ENCODE measurements at places on chromosomes 13 and 19.

DNA sequence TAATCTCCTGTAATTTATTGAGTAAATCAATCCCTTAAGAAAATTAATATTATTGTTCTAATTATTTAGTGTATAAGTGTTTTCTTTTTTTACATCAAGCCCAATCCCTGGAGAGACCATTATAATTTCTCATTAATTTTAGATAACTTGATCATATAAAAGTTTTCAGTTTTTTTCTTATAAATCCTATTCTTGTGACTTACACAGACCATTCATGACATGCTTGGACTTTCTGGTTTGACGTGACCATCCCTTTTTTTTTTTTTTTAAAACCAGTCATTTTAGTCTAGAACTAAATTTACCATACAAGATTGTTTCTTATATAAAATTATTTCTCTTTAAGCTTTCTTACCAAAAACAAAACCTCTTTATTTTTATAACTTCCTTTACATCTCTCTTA, 5.4 kb upstream of the MTRF1 start:
- H3K4me1 ChIP-seq, result peaks cover 7% of the 10 kb centered on the region
- H3K27ac ChIP-seq, result no peak overlapping the region
- DNase-seq, result no peak
- H3K36me3 ChIP-seq, result peaks cover 3% of the 10 kb centered on the region
- H3K27me3 ChIP-seq, result no peaks in the 10 kb centered on the region
- H3K4me3 ChIP-seq, result no peak overlapping the region

GRCh38 chr13:112525356-112525945, 62.5 kb downstream of the TUBGCP3 start:
- H3K27me3 ChIP-seq, result no peaks in the 10 kb centered on the region
- H3K4me3 ChIP-seq, result no peak overlapping the region
- no peaks in the 10 kb centered on the region for H3K36me3 ChIP-seq
- no peaks in the 10 kb centered on the region for H3K4me1 ChIP-seq
- H3K27ac ChIP-seq, result no peak overlapping the region

- no peak overlapping the region for H3K4me3 ChIP-seq
- DNase-seq, result peak; percentile 23
- peaks cover 6% of the 10 kb centered on the region for H3K4me1 ChIP-seq
- no peak overlapping the region for H3K27ac ChIP-seq
Measured at GRCh38 chr19:42433503-42434260, 6.5 kb upstream of the LIPE start.

GRCh38 chr13:73168953-73169401, 110.2 kb downstream of the KLF5 start:
- H3K27me3 ChIP-seq, result no peaks in the 10 kb centered on the region
- no peaks in the 10 kb centered on the region for H3K36me3 ChIP-seq
- H3K4me1 ChIP-seq, result peaks cover 1% of the 10 kb centered on the region
- no peak overlapping the region for H3K4me3 ChIP-seq

GRCh38 chr13:57634839-57635165, 3.3 kb downstream of the PCDH17 start:
- no peak for DNase-seq
- H3K4me3 ChIP-seq, result no peak overlapping the region
- no peak overlapping the region for H3K27ac ChIP-seq
- peaks cover 22% of the 10 kb centered on the region for H3K4me1 ChIP-seq
- H3K36me3 ChIP-seq, result peaks cover 3% of the 10 kb centered on the region

DNA sequence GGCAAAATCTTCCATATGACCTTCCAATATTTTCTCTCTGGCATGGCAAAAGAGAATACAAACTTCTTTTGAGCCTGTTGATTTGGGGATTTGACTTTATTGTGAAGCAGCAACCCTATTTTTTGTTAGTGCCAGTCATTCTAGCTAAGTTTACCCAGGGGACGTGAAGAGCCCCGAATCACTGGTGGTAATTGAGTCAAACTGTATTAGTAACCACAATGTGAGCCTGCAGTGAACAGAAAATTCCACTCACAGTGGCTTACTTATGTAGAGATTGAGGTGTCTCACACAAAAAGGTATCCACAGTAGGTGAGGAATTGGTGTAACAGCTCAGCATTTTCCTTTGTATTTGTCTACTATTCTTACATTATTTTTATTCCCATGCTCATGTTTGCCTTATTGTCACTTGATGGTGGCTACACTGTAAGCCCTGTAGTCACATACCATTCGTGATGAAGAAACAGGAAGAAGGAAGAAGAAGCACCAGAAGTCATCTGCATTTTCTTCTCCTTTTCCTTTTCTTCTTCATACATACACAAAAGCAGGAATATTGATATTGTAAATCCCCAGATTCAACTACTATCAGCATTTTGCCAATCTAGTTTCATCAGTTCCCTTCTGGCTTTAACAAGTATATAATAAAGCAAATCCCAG, 33.3 kb upstream of the MYCBP2 start:
- H3K4me1 ChIP-seq, result peaks cover 18% of the 10 kb centered on the region
- H3K27me3 ChIP-seq, result no peaks in the 10 kb centered on the region
- peaks cover 5% of the 10 kb centered on the region for H3K36me3 ChIP-seq
- DNase-seq, result peak; percentile 27
- H3K27ac ChIP-seq, result peak overlapping the region; percentile 84

DNA sequence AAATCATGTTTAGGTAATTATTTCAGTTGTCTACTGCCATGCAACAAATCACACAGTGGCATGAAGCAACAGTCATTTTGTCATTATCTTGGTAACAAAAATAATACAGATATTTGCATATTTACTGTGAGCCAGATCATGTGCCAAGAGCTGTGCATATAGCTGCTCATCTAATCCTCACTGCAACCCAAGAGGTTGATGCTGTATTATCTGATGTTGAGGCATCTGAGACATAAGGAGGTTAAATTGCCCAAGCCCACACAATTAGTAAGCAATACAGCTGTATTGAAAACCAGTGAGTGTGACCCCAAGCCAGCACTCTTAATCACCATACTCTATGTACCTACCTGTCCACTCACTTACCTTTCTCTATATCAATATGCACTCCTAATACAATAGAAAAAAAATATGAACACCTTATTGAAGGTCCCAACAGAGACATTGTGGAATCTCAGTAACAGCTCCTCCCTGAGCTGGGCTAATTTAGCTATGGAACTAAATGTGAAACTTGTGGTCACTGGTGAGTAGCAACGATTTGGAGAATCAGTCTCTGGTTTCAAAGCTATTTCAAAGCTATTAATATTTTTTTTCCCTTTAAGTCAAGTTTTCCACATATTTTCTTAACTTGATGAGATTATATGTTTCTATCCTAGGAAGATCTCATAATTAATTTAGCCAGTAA, 185.2 kb downstream of the KLF12 start:
- no peaks in the 10 kb centered on the region for H3K27me3 ChIP-seq
- H3K36me3 ChIP-seq, result peaks cover 2% of the 10 kb centered on the region
- H3K27ac ChIP-seq, result no peak overlapping the region
- DNase-seq, result no peak

- H3K27ac ChIP-seq, result no peak overlapping the region
- peaks cover 58% of the 10 kb centered on the region for H3K27me3 ChIP-seq
- no peak for DNase-seq
- no peaks in the 10 kb centered on the region for H3K36me3 ChIP-seq
Measured at GRCh38 chr13:26762745-26763345, 2.3 kb upstream of the GPR12 start.

DNA sequence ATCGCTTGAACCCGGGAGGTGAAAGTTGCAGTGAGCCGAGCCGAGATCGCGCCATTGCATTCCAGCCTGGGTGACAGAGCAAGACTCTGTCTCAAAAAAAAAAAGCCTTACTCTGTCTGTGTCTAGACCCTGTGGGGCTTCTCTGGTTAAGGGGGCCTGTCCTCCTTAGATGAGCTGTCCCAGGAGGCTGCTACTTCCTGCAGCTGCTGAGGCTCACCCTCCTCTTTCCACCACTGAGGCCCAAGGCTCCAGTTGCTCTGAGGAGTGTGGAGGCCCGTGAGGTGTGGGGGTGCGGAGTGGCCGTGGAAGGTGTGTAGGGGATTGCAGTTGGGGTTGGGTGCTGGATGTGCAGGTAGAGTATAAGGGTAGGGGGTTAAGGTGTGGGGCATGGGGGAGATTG, 22.1 kb upstream of the RASA3 start:
- H3K27ac ChIP-seq, result peak overlapping the region; percentile 3

DNA sequence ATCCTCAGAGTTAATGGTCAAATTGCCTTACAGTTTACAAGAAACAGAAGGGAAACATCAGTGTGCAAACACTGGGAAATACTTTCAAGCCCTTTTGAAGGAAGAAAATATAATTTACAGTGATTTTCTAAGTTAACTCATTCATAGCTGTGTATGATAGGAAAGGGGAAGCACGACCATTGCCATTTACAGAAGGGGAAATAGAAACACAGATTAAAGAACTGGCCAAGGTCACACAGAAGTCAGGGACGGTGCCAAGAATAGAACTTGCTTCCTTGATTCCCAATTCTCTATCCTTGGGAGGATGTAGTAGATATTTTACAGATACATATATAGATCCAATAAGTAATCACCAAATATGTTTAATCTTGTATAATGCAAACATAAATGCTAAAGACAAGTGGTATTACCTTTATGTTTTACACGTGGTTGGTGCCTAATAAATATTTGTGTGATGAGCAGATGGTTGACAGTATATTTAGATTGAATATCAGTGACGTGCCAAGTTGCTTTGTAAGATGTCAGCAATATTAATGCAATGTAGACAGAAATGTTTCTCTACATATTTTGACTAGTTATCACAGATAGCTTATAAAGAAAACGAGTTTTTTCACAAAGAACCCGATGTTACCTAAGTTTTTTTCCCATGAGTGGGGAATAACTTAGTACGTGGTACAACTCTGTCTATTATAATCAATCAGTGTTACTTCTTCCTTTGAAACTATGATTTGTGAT, 73.1 kb downstream of the FLT1 start:
- H3K27ac ChIP-seq, result peak overlapping the region; percentile 37
- no peak overlapping the region for H3K4me3 ChIP-seq
- H3K36me3 ChIP-seq, result peaks cover 34% of the 10 kb centered on the region
- DNase-seq, result no peak
- peaks cover 17% of the 10 kb centered on the region for H3K4me1 ChIP-seq
- H3K27me3 ChIP-seq, result no peaks in the 10 kb centered on the region

- no peak for DNase-seq
- peak overlapping the region; percentile 32 for H3K4me3 ChIP-seq
- peak overlapping the region; percentile 84 for H3K27ac ChIP-seq
- H3K4me1 ChIP-seq, result peaks cover 55% of the 10 kb centered on the region
- H3K36me3 ChIP-seq, result peaks cover 54% of the 10 kb centered on the region
Measured at GRCh38 chr19:801861-802497, 4.7 kb downstream of the PTBP1 start.

DNA sequence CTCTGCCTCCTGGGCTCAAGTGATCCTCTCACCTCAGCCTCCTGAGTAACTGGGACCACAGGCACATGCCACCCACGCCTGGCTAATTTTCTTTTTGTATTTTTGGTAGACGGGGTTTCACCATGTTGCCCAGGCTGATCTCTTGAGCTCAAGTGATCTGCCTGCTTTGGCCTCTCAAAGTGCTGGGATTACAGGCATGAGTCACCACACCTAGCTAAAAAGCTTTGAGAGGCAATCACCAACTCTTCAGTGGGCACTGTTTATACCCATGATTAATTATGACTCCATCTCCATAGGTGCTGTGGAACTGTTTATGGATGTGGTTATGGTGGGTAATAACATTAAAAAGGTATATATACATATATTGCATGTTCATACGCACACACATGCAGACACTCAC, 7.5 kb upstream of the RBM26 start:
- no peak overlapping the region for H3K27ac ChIP-seq
- no peaks in the 10 kb centered on the region for H3K27me3 ChIP-seq
- no peak overlapping the region for H3K4me3 ChIP-seq
- peaks cover 14% of the 10 kb centered on the region for H3K4me1 ChIP-seq

GRCh38 chr19:19552798-19553197, 14.7 kb downstream of the CILP2 start:
- H3K27me3 ChIP-seq, result peaks cover 6% of the 10 kb centered on the region
- no peaks in the 10 kb centered on the region for H3K36me3 ChIP-seq
- H3K4me3 ChIP-seq, result no peak overlapping the region
- no peak overlapping the region for H3K27ac ChIP-seq
- DNase-seq, result no peak
- H3K4me1 ChIP-seq, result no peaks in the 10 kb centered on the region

DNA sequence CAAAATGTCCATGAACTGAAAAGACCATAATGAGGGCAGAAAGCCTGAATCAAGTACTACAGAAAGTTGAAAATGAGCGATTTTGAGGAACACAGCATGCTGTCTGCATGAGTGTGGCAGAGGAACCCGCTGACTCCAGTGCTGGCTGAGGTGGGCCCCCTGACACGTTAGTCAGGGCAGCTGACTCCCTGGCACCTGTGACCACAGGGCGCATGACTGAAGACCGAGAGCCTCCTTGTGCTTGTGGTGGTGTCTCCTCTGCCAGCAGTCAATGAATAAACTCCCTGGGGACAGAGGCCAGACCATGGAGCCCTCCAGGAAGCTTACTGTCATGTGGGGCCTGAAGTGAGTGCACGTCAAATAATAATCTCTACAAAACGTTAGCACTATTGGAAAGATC, 38.4 kb upstream of the VSTM2B start:
- H3K36me3 ChIP-seq, result no peaks in the 10 kb centered on the region
- DNase-seq, result no peak
- H3K4me3 ChIP-seq, result no peak overlapping the region
- peaks cover 27% of the 10 kb centered on the region for H3K27me3 ChIP-seq
- H3K27ac ChIP-seq, result no peak overlapping the region
- no peaks in the 10 kb centered on the region for H3K4me1 ChIP-seq

- H3K27ac ChIP-seq, result no peak overlapping the region
- no peak for DNase-seq
- H3K4me1 ChIP-seq, result peaks cover 16% of the 10 kb centered on the region
- no peak overlapping the region for H3K4me3 ChIP-seq
- H3K27me3 ChIP-seq, result peaks cover 5% of the 10 kb centered on the region
Measured at GRCh38 chr13:51910508-51910907, 48.7 kb downstream of the CCDC70 start.

DNA sequence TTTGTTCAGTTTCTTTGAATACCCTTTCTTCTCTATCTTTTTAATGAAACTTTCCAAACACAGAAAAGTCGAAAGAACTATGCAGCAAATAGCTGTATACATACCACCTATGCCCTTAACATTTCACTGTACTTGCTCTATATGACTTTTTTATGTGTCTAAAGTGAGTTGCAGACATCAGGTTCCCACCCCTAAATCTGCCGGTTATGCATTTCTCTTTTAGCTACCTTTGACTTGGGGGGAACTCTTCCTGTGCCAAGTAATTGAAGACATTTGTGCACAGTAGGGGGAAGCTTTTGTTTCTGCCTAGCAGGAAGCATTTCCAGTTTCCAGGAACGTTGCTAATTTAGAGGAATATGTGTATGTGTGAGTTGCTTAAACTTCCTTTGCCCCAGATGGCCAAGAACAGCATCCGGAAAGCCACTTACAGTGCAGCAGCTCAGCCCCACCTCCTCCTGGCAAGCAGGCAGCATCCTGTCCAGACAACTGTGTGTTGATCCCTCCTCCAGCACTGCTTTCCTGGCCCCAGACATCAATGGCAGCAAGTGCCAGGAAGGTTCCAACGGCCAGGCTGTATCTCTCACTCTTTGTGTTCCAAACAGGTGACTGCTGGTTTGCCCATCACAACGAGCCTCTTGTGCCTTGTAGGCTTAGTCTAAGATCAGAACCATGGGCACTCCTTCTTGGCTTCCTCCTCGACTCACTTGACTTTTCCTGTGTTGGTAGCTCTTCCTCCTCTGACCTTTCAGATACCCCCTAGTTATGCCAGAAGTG, 14.7 kb upstream of the GRAMD1A start:
- peaks cover 5% of the 10 kb centered on the region for H3K36me3 ChIP-seq
- H3K27ac ChIP-seq, result peak overlapping the region; percentile 33
- peaks cover 31% of the 10 kb centered on the region for H3K4me1 ChIP-seq

GRCh38 chr13:24460256-24460655, 52.3 kb downstream of the PARP4 start:
- no peak for DNase-seq
- no peak overlapping the region for H3K27ac ChIP-seq

GRCh38 chr19:51695088-51695487, 2.0 kb downstream of the SPACA6 start:
- no peaks in the 10 kb centered on the region for H3K36me3 ChIP-seq
- DNase-seq, result no peak
- no peak overlapping the region for H3K4me3 ChIP-seq
- H3K27ac ChIP-seq, result no peak overlapping the region
- peaks cover 47% of the 10 kb centered on the region for H3K27me3 ChIP-seq

All from stimulated activated naive B cell treated with anti-CD40 and anti-IgM and Interleukin-4, amounts not matched to agents 10 μg/mL and 1 μg/mL and 100 μg/mL, for 72 hours (primary cell).